EH (cell line): ENCODE measurements at places on chromosomes 1 and 21.

- DNase-seq = no peak
These were observed 14.9 kb upstream of the SMIM12 start for GRCh38 chr1:34874296-34874952.

- DNase-seq = no peak
These were observed 41.6 kb upstream of the LRIG2 start for GRCh38 chr1:113031171-113031933.

- DNase-seq = peak; percentile 89
These were observed 46.5 kb downstream of the LUZP1 start for GRCh38 chr1:23122023-23122748.

DNA sequence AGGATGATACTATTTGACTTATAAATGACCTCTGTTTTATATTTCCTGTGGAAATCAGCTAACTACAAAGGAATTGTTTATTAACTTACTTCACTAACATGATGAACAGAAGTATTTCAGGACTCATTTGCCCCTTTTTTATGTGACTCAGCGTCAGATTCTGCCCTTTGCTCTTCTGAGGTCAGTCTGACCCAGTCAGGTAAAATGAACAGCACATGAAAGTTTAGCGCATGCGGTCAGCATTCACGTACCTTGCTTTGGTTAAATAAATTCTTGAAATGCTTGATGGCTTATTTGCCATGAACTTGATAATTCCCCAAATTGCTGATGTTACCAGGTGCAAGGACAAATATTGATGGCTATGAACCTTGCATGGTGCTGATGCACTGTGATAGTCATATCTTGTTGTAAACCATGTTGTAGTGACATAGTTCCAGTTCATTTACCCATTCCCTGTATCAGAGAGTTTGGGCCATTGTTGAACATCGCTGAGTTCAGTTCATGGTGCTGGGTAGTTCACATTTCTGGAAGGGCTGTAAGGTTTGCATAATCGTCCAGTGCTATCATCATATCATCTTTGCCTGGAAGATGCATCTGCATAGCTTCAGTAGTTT is 133.4 kb downstream of the NFIA start:
- DNase-seq = no peak
